ENCODE measurements at places on chromosomes 7 and 10. TPM values are rescaled to one million over a fixed set of nuclear protein-coding genes. Genes with fewer than 3 reads are reported as not detected.

COL28A1 gene
- not detected for total RNA-seq

BNIP3 gene
- total RNA-seq: 152 TPM

PKD1L1 gene
- total RNA-seq: not detected

PAX4 gene
- total RNA-seq: not detected

CFAP69 gene
- 5.5 TPM for total RNA-seq

HOXA3 gene
- total RNA-seq: 3.0 TPM

FGFBP3 gene
- total RNA-seq: 0.50 TPM

WIPF3 gene
- total RNA-seq: under 0.01 TPM

LRGUK gene
- total RNA-seq: under 0.01 TPM

ELMO1 gene
- 0.73 TPM for total RNA-seq

CC2D2B gene
- not detected for total RNA-seq

SEPTIN7 gene
- 339 TPM for total RNA-seq

PTPN12 gene
- total RNA-seq: 34.4 TPM

PLAC9 gene
- total RNA-seq: 15.5 TPM

GIMAP2 gene
- total RNA-seq: 0.58 TPM

TIMM23B gene
- total RNA-seq: 17.6 TPM

ZNF239 gene
- total RNA-seq: 5.5 TPM

SYT15B gene
- total RNA-seq: not detected

SHH gene
- under 0.01 TPM for total RNA-seq

NODAL gene
- not detected for total RNA-seq

LIPF gene
- total RNA-seq: 0.29 TPM

ZFAND2A gene
- total RNA-seq: 10.6 TPM

LRRD1 gene
- not detected for total RNA-seq

EMX2 gene
- not detected for total RNA-seq

BTAF1 gene
- total RNA-seq: 42.7 TPM

LEP gene
- not detected for total RNA-seq

ITPRID1 gene
- not detected for total RNA-seq

Measured in smooth muscle cell of trachea (primary cell).